ENCODE measurements at places on chromosomes 12 and 14.

DNA sequence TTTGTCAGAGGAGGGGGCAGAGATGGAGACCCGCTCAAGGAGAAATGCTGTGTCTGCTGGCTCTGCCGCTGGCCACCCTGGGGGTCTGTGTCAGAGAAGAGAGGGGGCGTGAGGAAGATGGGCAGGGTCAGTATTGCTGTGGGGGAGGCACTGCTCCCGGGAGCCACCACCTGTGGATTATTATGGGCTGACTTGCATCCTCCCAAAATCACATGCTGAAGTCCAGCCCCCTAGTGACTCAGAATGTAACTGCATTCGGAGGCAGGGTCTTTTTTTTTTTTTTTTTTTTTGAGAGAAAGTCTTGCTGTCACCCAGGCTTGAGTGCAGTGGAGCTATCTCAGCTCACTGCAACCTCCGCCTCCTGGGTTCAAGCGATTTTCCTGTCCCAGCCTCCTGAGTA is 12.3 kb downstream of the ABCD4 start:
- no peak for DNase-seq

DNA sequence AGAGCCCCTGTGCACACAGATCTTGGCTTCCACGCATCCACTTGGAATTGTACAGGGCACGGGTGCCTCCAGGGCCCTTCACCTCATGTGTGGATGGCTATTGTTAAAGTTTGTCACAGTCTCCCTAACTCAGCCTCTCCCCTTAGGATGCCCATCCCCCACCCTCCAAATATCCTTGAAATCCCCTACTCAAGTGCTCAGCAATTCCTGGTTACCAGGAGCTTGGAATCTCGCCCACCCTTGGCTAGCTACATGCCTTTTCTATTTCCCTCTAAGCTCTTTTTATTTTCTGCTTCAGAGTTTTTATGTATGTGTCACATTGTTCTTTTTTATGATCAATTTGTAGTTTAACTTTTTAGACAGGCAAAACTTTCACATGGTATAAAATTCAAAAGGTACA is 13.0 kb upstream of the NR1H4 start:
- no peak for DNase-seq

- no peak for DNase-seq
Observed at GRCh38 chr14:32403688-32404087, 74.6 kb downstream of the AKAP6 start.

- DNase-seq, result no peak
Observed at GRCh38 chr14:104803912-104804410, 3.1 kb downstream of the ZBTB42 start.

DNA sequence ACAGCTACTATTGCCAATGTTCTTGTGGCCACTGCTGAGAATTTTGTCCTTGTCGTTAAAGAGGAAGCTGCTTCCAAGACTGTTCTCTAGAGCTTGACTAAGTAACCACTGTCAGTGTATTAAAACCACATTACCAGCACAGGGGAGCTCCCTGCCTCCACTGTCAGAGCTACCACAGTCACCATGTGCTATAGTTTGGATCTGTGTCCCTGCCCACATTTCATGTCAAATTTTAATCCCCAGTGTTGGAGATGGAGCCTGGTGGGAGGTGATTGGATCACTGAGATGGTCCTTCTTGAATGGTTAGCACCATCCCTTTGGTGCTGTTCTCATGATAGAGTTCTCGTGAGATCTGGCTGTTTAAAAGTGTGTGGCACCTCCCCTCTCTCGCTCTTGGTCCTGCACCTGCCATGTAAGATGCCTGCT is 23.2 kb upstream of the RAP1B start:
- DNase-seq, result no peak

DNA sequence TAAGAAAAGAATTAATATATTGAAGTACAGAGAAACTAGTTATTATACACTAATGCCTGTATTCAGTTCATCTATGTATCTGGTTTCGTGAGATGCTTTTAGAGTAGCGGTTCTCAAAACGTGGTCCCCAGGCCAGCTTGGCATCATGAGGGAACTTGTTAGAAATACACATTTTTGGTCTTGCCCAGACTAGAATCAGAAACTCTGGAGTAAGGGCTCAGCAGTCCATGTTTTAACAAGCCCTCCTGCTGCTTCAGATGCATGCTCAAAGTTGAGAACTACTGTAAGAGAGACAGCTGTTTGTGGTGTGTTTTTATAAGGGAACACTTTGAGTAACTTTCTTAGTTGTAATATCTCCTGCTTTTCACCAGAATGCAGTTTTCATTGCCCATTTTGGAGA is 18.1 kb downstream of the GPATCH2L start:
- DNase-seq, result no peak

DNA sequence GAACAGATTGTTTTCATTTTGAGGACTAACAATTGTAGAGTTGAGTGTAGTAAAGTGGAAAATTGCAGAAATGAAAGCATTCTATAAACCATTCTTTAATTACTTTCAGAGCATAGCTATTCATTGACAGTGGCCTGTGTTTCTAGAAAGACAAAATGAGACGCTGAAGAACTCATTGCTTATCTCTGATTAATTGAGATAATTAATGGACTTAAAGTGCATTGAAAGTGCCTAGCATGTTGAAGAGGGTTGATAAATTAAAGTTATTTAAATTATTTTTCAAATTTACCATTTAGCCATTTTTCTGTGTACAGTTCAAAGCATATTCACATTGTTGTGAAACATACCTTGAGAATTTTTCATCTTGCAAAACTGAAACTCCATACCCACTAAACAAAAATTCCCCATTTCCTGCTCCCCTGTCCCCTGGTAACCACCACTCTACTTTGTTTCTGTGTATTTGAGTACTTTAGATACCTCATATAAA is 57.4 kb downstream of the DAAM1 start:
- no peak for DNase-seq

DNA sequence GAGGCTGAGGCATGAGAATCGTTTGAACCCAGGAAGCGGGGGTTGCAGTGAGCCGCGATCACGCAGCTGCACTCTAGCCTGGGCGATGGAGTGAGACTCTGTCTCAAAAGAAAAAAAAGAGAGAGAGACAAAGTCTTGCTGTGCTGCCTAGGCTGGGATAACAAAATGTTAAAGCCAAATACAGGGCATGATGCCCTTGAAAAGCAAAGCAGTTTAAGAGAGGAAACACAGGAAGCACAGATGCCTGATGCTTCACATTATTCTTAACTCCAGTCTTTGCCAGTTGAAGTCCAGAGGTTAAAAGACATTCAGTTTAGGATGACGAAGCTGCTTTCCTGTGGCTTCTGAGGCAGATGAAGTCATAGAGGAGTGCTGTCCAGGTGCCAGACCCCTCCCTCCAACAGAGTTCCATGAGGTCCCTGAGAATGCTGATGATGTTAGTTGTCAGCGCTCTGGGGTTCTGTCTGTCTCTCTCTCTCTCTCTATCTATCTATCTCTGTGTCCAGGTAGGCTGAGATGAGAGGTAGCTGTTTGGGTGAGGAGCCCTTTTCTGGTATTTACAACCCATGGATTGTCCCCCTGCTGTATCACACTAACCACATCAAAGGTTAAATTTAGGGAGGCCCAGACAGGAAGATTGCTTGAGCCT is 4.9 kb upstream of the MRPL52 start:
- peak; percentile 88 for DNase-seq

DNA sequence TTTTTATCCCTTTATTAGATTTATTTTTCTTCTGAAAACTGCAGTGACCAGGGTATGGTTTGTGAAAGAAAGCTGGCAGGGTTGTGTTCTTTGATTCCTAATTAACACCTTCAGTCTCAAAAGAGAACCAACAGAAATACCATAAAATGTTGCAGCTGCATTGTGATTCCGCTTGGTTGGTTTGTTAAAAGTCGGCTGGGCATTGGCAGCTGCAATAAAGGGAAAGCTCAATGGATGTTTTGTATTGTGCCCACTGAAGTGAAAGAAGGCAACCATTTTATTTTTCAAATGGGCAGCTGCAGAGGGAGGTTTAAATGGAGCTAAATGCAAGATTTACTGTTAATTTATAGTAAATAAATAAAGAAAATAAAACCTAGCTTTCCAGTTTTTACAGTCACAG is 16.7 kb downstream of the LGR5 start:
- no peak for DNase-seq

GRCh38 chr14:54658836-54659235 is 91.9 kb downstream of the SAMD4A start:
- no peak for DNase-seq

GRCh38 chr14:47833011-47833410 is 157.6 kb upstream of the MDGA2 start:
- no peak for DNase-seq

- DNase-seq, result no peak
Observed at GRCh38 chr12:4440187-4440941, 5.3 kb downstream of the FGF6 start.

DNA sequence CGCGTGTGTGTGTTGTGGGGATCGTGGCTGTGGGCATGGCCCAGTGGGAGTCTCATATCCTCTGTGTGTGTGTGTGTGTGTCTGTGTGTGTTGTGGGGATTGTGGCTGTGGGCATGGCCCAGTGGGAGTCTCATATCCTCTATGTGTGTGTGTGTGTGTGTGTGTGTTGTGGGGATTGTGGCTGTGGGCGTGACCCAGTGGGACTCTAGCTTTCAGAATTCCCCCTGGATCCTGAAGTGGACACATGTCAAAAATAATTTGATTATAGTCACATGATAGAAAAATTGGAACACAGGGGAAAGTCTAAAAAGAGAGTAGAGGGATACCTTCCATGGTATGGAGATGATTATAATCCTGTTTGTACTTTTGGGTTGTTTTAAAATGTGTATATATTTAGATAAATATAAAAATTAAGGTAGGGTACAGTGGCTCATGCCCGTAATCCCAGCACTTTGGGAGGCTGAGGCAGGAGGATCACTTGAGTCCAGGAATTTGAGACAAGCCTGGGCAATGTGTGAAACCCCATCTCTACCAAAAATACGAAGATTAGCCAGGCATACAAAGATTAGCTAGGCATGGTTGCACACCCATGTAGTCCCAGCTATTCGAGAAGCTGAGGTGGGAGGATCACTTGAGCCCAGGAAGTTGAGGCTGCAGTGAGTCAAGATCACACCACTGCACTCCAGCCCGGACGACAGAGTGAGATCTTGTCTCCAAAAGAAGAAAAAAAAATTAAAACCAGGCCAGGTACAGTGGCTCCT is 11.0 kb downstream of the PAPLN start:
- no peak for DNase-seq

DNA sequence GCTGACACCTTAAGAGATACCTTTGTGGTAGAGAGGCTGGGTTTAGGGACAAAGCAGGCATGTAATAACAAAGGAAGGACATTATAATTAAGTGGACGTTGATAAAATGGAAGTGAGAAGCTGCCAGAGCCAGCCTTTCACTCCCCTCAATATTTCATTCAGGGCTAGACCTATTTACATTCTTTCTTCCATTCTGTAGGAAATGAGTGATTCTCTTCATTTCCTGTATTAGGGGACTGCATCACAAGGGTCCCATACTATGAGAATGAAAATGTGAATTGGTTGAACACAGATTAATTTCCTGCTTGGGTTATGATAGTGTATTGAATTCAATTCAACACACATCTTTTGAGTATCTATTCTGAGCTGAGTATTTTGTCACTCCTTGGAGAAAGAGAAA is 143.0 kb downstream of the OTOGL start:
- no peak for DNase-seq

GRCh38 chr14:103840014-103840413 is 7.4 kb downstream of the PPP1R13B start:
- DNase-seq, result no peak

DNA sequence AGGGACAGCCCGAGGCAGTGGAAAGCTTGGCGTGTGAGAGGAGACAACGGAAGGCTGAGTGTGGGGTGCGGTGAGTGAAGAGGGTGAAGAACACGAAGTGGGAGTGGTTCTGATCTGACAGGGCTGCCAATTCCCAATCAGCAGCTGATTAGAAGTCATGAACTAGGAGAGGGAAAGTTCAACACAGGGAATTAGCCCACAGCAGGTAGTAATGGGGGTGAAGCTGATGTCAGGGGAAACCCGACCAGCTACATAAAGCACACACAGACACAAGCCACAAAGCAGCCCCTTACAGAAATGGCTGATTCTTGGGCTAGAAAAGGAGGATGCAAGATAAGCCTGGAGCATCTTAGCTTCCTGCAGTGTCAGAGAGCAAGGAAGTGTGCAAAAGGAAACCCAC is 47.5 kb upstream of the TCL1A start:
- no peak for DNase-seq

DNA sequence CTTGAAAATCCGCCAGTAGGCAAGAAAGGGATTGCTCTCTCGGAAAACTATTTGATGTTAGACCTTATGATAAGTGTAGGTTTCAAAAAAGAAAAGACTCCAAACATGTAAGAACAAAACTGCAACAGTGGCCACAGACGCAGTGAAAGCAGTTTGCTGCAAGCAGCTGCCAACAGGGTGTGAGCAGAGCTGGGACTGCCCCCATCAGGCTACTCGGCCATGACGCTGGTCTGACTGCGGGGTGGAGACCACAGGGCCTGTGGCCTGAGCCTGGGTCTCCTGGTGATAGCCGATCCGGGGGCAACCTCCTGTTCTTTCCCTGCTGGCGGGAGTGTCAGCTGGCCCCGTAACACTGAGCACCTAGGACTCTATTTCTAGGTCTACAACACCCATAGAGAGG is 63.2 kb downstream of the AMN start:
- no peak for DNase-seq

GRCh38 chr12:62848418-62848817 is 86.5 kb downstream of the PPM1H start:
- DNase-seq, result peak; percentile 39

GRCh38 chr14:60681271-60681670 is 32.0 kb upstream of the SIX1 start:
- no peak for DNase-seq

- DNase-seq, result no peak
Observed at GRCh38 chr14:51185754-51186153, 54.3 kb upstream of the TMX1 start.

GRCh38 chr12:56079723-56080555 is at the start of gene ERBB3:
TSS of gene ERBB3 (plus strand) at chr12:56080165. CDS start at chr12:56080301, 136 bp downstream.
- peak; percentile 53 for DNase-seq

- DNase-seq, result no peak
Observed at GRCh38 chr14:101960225-101960624, 4.1 kb upstream of the DYNC1H1 start.

DNA sequence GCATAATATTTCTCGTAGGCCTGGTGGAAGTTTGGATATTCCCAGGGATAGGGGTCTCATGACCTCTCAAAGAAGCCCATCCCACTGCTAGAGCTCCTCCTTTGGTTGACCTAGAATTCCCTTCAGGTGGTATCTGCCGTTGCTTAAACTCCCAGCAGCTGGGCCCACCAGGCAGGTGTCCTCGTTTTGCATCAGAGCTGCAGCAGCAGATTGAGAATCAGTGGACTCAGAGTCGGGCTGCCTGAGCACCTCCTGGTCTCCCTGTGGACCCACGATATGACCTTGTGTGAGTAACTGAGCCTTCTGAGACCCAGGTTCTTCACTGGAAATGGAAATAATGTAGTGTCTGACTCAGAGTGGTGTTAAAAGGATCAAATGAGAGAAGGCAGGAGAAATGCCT is 132.7 kb downstream of the PAPOLA start:
- DNase-seq, result no peak

GRCh38 chr12:75047885-75048525 is 161.6 kb downstream of the KCNC2 start:
- DNase-seq, result no peak

GRCh38 chr12:50099302-50100008 is 4.4 kb upstream of the GPD1 start:
- DNase-seq, result no peak

- no peak for DNase-seq
Observed at GRCh38 chr12:100439797-100440196, 33.9 kb upstream of the NR1H4 start.

- DNase-seq, result no peak
Observed at GRCh38 chr14:76538648-76539008, 162.7 kb downstream of the ESRRB start.
